ENCODE measurements at places on chromosomes 4 and X.

- DNase-seq, result no peak
Measured at GRCh38 chr4:113935190-113935589, 44.3 kb downstream of the ARSJ start.

- no peak for DNase-seq
Measured at GRCh38 chr4:187711586-187711985, 284.0 kb upstream of the ZFP42 start.

GRCh38 chrX:31837445-31838049 lies 765.7 kb upstream of the FTHL17 start:
- DNase-seq, result no peak

DNA sequence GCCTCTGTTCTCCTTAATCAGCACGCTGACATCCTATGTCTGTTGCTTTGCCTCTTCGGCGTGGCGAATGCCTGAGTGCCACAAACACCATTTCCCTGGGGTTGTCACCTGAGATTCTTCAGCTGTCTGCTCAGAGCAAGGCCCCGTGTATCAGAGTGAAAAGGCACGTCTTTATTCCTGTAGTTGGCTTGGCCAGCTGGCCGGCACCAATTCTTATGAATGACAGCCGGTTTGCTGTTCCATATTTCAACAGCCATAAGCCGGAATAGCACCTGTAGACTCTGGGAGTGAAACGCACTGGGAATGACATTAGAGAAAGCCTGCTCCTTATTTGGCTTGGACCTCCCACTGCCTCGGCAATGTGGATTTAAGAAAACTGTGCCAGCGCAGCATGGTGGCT lies 89.3 kb downstream of the MGST2 start:
- DNase-seq, result no peak

DNA sequence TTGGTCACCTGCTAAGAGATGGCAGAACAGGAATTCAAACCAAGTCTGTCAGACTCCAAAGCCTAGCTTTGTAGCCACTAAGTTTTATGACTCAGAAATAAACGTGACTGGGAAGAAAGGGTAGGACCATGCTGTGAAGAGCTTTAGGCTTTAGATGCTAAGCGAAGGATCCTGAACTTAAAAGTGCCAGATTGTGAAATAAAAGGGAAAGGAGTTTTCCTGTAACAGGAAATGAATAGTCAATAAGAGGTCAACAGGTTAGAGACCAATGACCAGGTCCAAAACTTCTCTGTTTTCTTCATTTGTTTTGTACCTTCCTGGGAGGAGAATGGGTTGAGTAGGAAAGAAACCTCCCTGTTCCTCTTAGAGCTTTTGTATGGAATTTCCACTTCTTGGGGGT lies 98.8 kb upstream of the EOLA2 start:
- no peak for DNase-seq

GRCh38 chrX:3346501-3347259 lies at the start of gene MXRA5:
MXRA5 (minus strand) TSS chrX:3346652; CDS start chrX:3343833, 2,819 bp downstream.
- DNase-seq, result no peak

DNA sequence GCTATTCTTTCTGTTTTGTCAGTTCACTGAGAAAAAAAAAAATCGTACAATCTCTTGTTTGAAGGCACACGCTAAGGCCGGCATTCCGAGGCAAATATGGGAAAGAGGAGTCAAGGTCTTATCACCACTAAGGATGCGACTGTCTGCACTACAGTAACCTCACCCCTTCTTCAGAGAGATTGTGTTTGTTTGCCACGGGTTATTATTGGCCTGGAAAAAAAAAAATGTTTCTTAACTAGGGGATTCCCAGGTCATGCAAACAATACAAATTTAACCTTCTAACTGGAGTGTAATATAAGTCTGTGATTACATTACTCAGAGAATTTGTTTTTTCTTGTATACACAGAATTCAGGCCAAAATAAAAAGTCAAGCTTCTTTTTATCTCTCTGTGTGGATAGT lies 168.3 kb downstream of the TMA16 start:
- no peak for DNase-seq

GRCh38 chrX:38664285-38664684 lies 102.9 kb downstream of the TSPAN7 start:
- no peak for DNase-seq

DNA sequence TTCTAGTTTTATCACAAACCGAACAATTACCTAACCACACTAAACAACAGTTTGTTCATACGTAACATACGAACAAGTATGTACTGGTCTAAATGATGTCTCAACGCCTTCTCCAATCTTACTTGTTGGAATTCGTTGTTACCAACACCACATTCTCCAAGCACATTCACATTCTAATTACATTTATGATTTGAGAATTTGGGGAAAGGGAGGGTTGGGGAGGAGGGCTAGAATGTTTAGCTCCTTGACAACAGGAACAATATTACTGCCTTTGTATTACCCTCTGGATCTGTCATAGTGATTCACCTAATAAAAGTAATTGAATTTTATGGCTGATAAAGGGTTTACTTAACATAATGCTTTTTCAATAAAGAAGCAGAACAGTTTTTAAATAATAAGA lies 24.4 kb downstream of the LCORL start:
- no peak for DNase-seq

- no peak for DNase-seq
Measured at GRCh38 chr4:93731456-93731855, 97.1 kb upstream of the ATOH1 start.

DNA sequence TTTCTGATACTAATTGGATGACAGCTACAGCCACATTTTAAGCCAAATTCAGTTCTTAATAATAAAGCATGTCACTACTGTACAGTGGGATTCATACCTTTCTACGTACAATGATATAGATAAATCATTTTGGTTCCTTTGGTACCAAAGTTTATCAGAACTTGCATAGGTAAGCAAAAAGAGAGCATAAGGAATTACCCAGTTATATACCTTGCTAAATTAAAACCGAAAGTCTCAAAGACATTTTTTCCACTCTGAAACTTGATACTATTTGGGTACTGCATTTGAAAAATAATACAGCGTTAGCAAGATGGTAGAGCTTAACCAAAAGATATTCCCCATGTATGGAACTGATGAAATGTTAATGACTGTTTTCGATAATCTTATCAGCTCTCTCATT lies 400.9 kb upstream of the ADGRL3 start:
- DNase-seq, result no peak

DNA sequence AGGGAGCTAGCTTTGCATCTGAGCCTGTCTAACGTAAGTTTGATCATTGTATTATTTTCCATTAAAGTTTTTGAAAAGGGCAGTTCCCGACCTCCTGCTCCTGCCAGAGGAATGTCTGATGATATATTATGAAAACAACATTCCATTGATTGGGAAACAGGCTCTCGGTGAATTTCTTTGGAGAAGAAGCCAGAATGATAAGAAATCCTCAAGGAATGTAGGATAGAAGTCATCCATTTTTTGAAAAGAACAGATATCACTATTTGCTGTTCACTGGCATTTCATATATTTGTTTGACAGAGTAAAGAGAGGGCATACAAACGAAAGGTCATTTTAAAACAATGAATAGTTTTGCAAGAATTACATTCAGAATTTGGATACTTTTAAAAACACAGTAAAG lies 781.0 kb upstream of the HTR2C start:
- no peak for DNase-seq

DNA sequence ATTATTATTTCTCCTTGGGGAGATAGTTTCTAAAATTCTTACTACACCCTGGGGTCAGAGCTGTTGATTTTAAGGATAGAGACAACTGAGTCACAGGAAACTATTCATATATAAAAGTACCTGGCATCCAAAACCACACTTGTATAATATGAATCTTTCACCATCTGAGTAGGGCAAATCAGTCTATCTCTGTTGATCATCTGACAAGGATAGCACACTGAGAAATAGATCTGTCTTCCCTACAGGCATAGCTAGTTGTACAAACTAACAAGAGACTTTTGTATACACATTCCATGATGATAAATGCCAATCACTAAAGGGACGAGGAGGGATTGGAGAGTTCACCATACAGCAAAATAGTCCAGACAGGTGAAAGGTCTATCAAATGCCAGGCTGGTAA lies 30.0 kb downstream of the PKD2 start:
- no peak for DNase-seq

DNA sequence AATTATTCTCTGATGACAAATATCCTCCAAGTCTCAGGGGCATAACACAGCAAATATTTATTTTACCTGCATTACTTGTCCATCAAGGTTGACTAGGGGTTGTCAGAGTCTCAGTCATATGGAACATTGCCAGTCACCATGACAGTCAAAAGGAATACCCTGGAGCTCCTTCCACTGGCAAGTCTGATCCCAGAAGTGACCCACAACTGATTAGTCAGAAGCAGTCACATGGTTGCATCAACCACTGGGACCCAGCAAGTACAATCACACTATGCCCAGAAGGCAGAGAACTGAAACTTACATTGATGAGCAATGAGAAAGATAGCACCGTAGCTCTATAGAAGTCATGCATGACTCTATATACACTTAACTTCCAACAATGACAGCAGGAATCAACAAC lies 41.9 kb upstream of the SOD3 start:
- no peak for DNase-seq

- no peak for DNase-seq
Measured at GRCh38 chr4:153013202-153013977, 77.3 kb downstream of the FHDC1 start.

- no peak for DNase-seq
Measured at GRCh38 chr4:22416403-22416802, 99.5 kb downstream of the ADGRA3 start.

GRCh38 chrX:638482-639131 lies 8.0 kb downstream of the SHOX start:
- no peak for DNase-seq

DNA sequence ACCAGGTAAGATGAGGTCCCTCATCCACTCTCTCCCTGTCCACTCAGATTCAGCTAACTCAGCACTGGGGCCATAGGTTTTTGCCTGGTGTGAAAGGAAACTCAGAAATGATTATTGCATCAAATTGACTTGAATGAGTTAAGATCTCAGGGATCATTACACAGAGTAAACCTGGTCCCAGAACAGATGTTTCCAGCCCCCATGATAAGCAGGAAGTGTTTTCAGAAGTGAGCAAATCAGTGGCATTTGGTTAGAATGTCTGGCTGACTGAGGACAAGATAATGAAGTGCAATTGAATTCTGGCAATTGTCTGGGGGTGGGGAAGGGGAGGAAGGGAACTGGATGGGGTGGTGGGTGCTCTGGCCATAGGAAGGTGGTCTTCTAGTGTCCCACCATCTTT lies 108.0 kb downstream of the CHIC2 start:
- no peak for DNase-seq

- DNase-seq, result no peak
Measured at GRCh38 chr4:139030614-139031235, 15.1 kb downstream of the NOCT start.

DNA sequence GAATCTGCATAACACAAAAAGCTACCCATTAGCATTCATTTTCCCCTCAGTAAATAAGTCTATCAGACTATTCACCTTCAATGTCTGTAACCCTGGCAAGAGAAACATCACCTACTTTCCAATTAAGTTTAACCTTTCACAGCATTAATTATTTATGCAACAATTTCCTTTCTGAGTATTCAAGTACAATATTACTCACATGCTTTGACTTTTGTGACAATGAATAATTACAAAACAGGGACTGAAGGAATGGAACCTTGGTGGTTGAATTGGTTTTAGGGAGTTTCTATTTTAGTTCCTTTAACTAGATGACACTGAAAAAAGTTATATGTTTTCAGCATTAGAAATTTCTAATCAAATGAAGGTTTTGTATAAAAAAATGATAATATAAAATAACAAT lies 932.3 kb upstream of the EPHA5 start:
- DNase-seq, result no peak

DNA sequence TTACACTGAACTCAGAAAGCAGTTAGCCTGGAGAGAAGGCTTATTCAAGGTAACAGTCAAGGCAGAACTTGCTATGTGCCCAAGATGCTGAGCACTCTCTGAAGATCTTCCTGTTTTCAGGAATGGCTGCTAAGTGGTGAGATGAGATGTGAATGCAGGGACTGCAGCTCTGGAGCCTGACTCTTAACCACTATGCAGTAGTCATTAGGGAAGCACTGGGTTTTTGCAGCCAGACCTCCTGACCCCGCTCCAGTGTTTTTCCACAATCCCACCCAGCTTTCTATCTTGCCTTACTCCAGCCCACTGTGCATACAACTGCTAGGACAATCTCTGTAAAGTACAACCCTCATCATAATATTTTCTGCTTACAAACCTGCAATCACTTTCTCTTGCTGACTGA lies 95.2 kb upstream of the LNX1 start:
- no peak for DNase-seq

DNA sequence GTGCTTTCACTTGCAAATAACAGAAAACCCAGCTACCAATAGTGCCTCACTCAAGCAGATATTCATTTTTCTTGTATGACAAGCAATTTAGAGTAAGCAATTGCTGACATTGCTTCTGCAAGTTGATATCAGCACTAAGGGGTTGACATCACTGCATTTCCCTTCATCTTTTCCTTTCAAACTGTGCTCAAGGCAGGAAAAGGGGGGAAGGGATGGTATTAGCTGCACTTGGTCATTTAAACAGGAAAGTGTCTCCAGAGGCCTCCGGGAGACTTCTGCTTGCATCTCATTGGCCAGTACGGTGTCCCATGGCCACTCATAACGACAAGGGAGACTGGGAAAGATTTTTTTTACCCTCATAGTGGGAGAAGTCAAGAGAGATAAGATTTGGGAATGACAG lies 65.5 kb upstream of the FGG start:
- DNase-seq, result no peak

- DNase-seq, result no peak
Measured at GRCh38 chr4:154526151-154526550, 24.0 kb downstream of the PLRG1 start.

DNA sequence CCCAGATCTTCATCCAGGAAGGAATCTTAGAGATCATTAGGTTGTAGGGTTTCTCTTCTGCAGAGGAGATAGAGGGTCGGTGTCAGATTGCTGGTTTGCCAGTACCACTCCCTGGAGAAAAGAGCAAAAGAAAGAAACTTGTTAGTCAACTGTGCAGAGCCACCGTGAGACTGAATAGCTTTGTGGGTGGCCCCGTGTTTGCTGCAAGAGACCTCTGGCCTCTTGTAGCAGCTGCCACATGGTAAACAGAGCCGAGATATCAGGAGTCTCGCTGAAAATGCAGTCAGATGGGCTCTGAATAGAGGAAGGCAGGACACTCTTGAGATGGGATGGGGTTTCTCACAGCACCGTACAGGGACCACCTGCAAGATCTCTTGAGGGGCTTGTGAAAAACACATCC lies 149.7 kb downstream of the PTTG2 start:
- DNase-seq, result no peak

- no peak for DNase-seq
Measured at GRCh38 chr4:15902746-15903145, 35.8 kb downstream of the FGFBP1 start.

- DNase-seq, result no peak
Measured at GRCh38 chrX:97898798-97899197, 1015.1 kb downstream of the RPA4 start.

- no peak for DNase-seq
Measured at GRCh38 chrX:45454290-45454689, 253.6 kb upstream of the DIPK2B start.

Measured in esophagus squamous epithelium (tissue), 5 donors.